Left lung (tissue), 14 donors: ENCODE measurements at places on chromosomes 4 and X. TPM values are rescaled to one million over a fixed set of nuclear protein-coding genes. Genes with fewer than 3 reads are reported as not detected.

GRCh38 chrX:68832101-68832416 is 3.2 kb downstream of the EFNB1 start:
- no peak overlapping the region for H3K27ac ChIP-seq
- H3K27me3 ChIP-seq: peaks cover 17% of the 10 kb centered on the region
- H3K4me1 ChIP-seq: no peaks in the 10 kb centered on the region
- H3K4me3 ChIP-seq: peak overlapping the region; percentile 54
- DNase-seq: peak; percentile 68

DNA sequence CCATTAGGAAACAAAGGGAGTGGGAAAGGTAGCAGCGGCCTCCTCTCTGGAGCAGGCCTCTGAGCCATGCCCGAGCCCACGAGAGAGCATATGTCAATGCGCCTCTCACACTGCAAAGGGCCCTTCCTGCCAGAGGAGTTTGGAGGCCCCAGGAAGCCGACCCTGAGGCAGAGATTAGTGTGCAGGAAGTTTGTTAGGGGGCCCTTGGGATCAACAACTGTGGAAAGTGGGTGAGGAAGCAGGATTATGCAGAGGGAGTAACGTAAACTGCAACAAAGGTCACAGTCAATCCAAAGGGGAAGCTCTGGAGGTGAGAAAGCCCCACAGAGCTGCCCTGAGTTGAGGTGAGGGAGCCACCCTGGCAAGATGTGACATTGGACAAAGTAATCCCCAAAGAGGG is 17.4 kb downstream of the RTL5 start:
- H3K4me3 ChIP-seq: no peak overlapping the region
- H3K4me1 ChIP-seq: no peaks in the 10 kb centered on the region
- H3K36me3 ChIP-seq: no peaks in the 10 kb centered on the region
- H3K27ac ChIP-seq: peak overlapping the region; percentile 23
- DNase-seq: no peak
- no peaks in the 10 kb centered on the region for H3K27me3 ChIP-seq

- DNase-seq: no peak
- no peaks in the 10 kb centered on the region for H3K36me3 ChIP-seq
- no peak overlapping the region for H3K27ac ChIP-seq
- H3K4me3 ChIP-seq: no peak overlapping the region
- no peaks in the 10 kb centered on the region for H3K4me1 ChIP-seq
- no peaks in the 10 kb centered on the region for H3K27me3 ChIP-seq
Observed at GRCh38 chr4:170497112-170497511, 407.4 kb upstream of the AADAT start.

GRCh38 chrX:41913476-41913875 is 9.9 kb downstream of the CASK start:
- H3K4me1 ChIP-seq: peaks cover 6% of the 10 kb centered on the region
- H3K36me3 ChIP-seq: no peaks in the 10 kb centered on the region
- H3K4me3 ChIP-seq: no peak overlapping the region
- no peak overlapping the region for H3K27ac ChIP-seq
- H3K27me3 ChIP-seq: no peaks in the 10 kb centered on the region

Gene STOX2
- 14.3 TPM for total RNA-seq

Gene MGARP
- not detected for total RNA-seq

Gene GAGE12J
- not detected for total RNA-seq
